D341Med (cell line): ENCODE measurements at places on chromosomes 6 and 20.

DNA sequence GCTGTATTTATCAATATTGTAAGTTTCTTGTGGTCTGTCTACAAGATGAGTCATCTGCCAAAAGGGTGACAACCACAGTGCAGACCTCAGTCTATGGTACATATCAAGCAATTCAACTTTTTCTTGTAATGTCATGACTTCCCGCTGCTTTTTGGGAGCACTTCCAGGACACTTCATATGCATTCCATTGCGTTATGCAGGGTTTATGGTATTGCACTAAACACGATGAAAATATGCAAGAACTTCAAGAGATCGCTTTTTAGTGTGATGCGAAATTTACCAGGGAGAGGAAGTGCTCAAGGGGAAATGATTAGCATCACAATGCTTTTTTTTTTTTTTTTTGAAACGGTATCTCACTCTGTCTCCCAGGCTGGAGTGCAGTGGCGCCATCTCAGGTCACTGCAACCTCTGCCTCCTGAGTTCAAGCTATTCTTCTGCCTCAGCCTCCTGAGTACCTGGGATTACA lies 166.5 kb downstream of the TFAP2A start:
- DNase-seq = no peak

DNA sequence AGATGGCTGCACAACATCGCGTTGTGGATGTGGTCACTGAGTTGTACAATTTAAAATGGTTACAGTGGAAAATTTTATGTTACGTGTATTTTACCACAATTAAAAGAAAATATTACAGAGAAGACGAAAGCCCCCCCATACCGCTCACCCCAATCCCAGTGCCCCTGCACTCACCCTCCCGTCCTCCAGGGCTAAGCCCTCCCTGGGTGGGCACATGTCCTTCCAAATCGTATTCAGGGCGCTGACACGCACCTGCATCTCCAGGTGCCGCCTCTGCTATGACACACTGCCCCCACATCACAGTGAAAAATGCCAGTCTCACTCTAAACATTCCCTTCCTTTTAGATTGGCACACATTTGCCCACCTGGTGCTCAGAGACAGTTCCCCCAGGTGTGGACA lies 49.4 kb downstream of the PSMG4 start:
- DNase-seq = no peak

DNA sequence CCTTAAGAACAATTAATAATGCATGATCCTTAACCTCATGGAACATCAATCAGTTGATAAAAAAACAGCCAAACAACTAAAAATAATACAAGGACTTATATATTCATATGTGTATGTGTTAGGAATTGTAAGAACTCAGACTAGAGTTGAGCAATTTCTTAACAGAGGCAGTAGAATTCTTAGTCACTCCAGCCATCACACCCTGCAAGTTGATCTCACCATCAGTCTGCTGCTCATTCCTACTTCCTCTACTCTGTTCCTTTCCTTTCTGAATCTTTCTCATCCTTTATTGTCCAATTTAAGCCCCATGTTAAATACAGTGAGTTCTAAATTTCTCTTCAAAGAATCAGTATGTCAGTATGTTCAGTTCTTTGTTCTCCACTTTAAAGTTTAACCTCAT lies 2.6 kb downstream of the ZNF165 start:
- DNase-seq = no peak

GRCh38 chr20:54636575-54636974 lies 161.2 kb downstream of the DOK5 start:
- no peak for DNase-seq

DNA sequence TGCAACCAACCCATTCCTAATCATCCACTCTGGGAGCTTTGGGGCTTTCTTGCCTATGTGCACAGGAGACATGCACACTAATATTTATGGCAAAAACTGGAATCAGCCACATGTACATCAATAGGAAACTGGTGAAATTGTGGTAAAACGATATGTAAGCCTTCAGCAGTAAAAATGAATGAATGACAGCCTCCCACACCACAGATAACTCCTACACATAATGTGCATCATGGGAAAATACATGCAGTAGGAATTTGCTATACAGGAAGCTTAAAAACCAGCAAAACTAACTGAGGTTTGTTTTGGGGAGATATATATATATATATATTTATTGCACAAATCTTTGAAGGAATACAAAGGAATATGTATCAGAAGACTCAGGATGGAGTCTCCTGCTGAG lies 47.6 kb downstream of the HLA-G start:
- no peak for DNase-seq

- peak; percentile 1 for DNase-seq
Measured at GRCh38 chr20:59802018-59802417, 131.4 kb downstream of the SYCP2 start.

GRCh38 chr6:105204768-105205167 lies 25.0 kb upstream of the POPDC3 start:
- no peak for DNase-seq

GRCh38 chr6:163416557-163417253 lies 2.2 kb downstream of the QKI start:
- DNase-seq = no peak

GRCh38 chr6:138393871-138394783 lies 9.9 kb upstream of the HEBP2 start:
- DNase-seq = no peak

- no peak for DNase-seq
Measured at GRCh38 chr20:19384940-19385339, 172.5 kb downstream of the SLC24A3 start.

DNA sequence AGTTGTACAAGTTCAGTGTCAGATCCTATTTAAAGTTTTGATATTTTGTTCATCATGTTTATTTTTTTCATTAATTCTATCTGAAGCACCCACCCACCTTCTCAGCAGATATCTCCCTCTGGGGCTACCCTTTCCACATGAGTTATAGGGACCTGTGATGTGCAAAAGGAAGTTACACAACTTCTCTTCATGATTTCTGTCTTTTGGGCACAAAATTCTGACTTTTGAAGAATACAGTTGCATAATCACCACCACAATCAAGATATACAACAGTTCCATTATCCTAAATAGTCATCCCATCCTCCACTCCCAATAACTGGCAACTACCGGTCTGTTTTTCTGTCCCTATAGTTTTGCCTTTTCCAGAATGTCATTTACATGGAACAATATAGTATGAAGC lies 13.8 kb upstream of the FUCA2 start:
- DNase-seq = no peak

- DNase-seq = peak; percentile 44
Measured at GRCh38 chr6:83514866-83515466, 2.6 kb downstream of the PRSS35 start.

DNA sequence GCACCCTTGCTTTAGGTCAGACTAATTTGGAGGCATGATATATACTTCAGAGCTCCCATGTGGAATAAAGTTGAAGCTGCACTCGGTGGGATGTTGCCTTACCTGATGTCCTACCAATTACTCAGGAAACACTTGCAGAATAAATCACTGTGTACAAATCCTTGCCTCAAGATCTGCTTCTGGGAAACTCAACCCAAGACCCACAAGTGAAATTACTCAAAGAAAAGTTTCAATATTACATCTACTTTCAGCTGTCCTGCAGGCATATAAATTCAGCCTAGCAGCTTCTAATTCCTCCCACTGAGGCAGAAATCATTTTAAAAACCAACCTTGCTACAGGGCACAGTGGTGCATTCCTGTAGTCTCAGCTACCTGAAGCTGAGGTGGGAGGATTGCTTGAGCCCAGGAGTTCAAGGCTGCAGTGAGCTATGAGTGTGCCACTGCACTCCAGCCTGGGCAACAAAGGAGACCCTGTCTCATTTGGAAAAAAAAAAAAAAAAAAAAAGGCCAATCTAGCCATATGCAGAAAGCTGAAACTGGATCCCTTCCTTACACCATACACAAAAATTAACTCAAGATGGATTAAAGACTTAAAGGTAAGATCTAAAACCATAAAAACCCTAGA lies 20.7 kb upstream of the DCDC2 start:
- no peak for DNase-seq

DNA sequence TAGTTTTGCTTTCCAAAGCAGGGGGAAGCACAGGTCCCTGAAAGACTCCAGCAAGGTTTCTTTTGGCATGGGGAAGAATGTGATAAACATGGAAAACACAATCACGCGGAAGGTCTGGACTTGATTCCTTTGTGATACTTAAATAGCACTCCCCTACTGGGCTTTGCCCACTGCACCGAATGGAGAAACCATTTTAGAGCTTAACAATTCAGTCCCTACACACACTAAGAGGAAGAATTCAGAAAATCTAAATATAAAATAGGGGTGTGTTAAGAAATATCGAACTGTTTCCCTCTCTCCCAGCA lies 71.4 kb upstream of the NHSL1 start:
- no peak for DNase-seq

DNA sequence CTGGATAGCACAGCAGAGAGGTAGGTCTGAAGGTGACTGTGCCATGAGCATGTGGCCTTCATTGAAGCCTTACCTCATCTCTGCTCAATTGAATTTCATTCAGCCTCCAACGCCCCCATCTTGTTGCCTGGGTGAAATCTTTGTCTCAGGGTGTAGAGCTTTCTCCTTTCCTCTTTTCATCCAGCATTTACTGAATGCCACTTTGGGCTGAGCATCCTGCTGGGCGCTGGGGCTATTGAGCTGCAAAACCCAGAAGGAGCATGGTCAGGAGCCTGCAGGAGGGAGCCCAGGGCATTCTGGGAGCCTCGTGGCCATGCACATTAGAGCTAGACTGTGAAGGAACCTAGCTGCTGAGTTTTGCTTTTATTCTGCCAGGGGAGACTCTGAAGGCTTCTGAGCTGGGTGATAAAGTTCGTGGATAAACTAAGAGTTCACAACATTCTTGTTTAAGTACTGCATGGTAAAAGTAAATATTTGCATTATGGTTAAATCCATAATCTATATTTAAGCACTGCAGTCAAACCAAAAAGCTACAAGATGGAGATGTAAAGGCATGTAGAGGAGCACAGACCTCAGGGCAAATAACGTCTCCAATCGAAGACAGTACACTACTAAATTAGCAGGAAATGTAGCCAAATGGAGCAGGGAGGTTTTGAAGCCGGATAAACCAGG lies 13.2 kb upstream of the ASXL1 start:
- DNase-seq = no peak

- no peak for DNase-seq
Measured at GRCh38 chr20:53691060-53691810, 97.6 kb upstream of the ZNF217 start.

GRCh38 chr6:41901882-41902519 lies 6.8 kb upstream of the USP49 start:
- no peak for DNase-seq

DNA sequence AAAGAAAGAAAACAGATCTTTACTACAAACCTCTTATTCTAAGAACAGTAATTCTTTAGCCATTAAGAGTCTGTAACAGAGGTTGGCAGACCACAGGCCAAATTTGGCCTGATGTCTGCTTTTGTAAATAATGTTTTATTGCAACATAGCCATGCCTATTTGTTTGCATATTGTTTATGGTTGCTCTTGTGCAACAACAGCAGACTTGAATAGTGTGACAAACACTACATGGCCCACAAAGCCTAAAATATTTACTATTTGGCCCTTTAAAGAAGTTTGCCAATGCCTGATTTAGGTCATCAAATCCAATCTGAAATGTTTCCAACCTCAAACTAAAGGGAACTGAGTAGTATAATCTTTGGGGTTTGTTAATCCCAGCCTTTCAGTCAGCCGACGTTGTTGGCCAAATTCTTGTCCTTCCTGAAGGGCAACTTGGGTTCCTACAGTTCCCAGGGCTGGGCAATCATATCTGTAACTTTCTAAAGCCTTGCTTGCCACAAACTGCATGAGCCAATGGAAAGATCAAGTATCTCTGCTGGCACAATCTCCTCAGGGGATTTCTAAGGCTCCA lies 33.9 kb upstream of the TBC1D20 start:
- DNase-seq = no peak

- DNase-seq = no peak
Measured at GRCh38 chr6:41445261-41445660, 100.9 kb upstream of the FOXP4 start.

DNA sequence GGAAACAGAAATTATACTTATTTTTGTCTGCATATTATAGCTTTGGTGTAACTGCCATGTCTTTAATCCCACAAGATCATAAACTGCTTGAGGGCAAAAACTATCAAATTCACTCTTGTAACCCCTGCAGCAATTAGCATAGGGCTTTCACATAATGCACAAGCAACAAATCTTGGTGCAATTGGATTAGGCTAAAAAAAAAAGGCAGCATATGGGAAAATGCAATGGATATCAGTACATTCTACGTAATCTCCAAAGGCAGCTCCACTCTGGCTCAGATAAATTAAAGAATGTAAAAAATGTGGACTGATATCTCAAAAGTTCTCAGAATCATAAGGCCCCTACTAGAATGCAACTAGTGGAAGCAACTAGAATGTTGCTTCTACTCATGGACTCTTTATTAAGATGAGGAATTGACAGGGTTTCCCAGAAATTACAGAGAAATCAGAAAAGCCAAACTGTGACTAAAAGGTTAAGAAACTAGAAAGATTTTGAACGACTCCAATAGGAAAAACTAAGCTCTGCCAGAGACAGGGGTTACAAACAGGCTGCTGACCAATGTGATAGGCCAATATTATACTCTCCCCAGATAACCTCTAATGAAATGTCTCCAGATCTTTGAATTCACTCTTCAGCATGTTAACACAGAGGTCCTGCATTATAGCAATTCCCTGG lies 55.0 kb downstream of the FILIP1 start:
- no peak for DNase-seq

DNA sequence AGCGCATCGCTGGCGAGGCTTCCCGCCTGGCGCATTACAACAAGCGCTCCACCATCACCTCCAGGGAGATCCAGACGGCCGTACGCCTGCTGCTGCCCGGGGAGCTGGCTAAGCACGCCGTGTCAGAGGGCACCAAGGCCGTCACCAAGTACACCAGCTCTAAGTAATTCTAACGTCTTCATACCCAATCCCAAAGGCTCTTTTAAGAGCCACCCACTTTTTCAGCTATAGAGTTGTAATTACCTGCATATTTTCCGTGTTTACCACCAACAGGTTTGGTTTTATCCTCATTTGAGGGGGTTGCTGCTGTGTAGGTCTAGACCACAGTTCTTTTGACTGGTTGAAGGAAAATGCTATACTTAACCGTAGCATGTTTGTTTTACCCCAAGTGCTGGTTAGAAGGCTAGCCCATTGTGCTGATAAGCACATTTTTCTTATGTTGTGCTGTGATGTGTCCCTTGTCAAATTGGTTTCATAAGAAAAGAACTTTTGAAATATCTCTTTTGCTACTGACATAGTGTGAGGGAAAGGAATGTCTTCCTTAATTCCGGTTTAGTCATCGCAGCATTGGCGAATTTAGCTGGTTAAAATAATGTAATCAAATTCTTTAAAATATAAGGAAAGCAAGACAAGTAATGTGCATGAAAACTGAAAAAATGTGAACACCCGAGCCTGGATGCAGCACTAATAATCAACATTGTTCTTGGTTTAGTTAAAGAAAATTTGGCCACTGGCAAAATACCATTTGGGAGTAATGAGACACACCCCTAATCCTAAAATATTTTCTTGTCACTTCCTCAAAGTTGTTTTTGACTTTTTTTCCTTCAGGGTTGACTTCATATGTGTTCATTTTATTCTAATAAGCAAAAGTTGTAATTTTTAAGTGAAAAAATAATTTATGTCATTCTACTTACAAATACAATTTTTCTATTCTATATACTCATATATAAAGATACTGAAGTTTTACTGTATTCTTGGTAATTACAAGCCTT lies 112.8 kb downstream of the HFE start:
- DNase-seq = no peak

- DNase-seq = peak; percentile 40
Measured at GRCh38 chr6:26383624-26384417, 913 bp downstream of the BTN2A2 start.

- DNase-seq = no peak
Measured at GRCh38 chr6:138885156-138885819, 89.4 kb downstream of the ECT2L start.
